ENCODE measurements at places on chromosomes 7 and 10. TPM values are rescaled to one million over a fixed set of nuclear protein-coding genes. Genes with fewer than 3 reads are reported as not detected.

- DNase-seq = no peak
- no peaks in the 10 kb centered on the region for H3K36me3 ChIP-seq
- H3K27me3 ChIP-seq = peaks cover 6% of the 10 kb centered on the region
- H3K27ac ChIP-seq = no peak overlapping the region
Measured at GRCh38 chr10:113499806-113500205, 53.0 kb upstream of the HABP2 start.

DNA sequence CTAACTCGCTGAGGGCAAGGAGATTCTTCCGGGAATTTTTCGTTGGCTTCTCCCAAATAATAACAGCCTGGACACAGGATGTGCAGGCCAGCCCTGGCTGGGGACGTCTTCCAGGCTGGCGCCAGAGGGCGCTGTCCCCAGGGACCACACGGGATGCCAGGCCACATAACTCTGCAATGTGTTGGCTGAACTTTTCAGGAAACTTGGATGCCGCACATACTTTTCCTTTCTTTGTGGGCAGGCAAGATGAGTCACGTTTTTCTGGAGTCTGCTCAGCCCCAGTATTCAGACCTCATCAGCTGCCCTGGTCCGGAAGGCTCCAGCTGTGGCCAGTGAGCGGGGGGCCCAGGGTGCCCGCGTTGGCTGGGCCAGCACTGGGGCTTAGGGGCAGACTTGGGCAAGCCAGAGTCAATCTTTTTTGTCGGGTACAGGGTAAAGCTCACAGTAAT is 122.7 kb downstream of the PRKAG2 start:
- no peaks in the 10 kb centered on the region for H3K27me3 ChIP-seq
- H3K36me3 ChIP-seq = peaks cover 13% of the 10 kb centered on the region
- no peak overlapping the region for H3K4me3 ChIP-seq
- DNase-seq = peak; percentile 45

GRCh38 chr7:94057955-94058354 is 53.8 kb upstream of the BET1 start:
- no peak overlapping the region for H3K27ac ChIP-seq
- H3K4me3 ChIP-seq = no peak overlapping the region
- H3K36me3 ChIP-seq = no peaks in the 10 kb centered on the region
- peaks cover 47% of the 10 kb centered on the region for H3K4me1 ChIP-seq

DNA sequence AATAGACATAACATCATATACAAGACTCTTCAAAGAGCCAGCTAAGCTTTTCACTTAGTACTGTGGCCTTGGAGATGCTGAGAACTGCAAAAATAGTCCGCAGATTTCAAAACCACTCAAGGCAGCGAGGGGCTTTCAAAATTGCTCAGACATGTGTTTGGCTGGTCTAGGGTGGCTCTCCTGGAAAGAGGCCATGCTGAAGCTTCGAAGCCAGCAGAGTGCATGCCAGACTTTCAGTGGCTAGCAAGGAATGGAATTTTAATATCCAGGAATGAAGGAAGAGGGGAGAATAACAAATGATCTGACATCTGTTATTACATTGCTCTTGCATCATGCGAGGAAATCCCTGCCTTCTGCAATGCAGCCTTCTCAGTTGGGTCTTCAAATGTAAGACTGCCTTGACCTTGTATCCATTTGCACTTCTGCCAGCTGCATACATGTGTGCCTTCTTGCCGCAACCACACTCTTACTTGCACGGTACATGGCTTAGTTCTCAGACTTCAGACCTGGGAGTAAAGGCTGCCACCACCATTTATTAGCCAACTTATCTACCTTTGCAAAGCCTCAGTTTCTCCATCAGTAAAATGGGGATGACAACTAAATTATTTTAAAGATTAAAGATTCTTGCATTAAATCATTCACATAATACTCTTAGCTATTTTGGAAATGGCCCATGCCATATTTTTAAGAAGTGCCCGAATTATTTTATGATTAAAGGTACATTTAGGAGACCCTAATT is 55.9 kb downstream of the ITIH5 start:
- H3K4me1 ChIP-seq = no peaks in the 10 kb centered on the region
- peaks cover 4% of the 10 kb centered on the region for H3K27me3 ChIP-seq
- H3K36me3 ChIP-seq = no peaks in the 10 kb centered on the region
- no peak overlapping the region for H3K4me3 ChIP-seq
- DNase-seq = no peak

GRCh38 chr10:17092986-17093803 is 36.4 kb downstream of the CUBN start:
- H3K27ac ChIP-seq = no peak overlapping the region
- no peaks in the 10 kb centered on the region for H3K4me1 ChIP-seq
- H3K36me3 ChIP-seq = peaks cover 4% of the 10 kb centered on the region
- H3K27me3 ChIP-seq = no peaks in the 10 kb centered on the region
- no peak for DNase-seq

GRCh38 chr10:97770255-97770654 is 1.5 kb downstream of the SFRP5 start:
- peaks cover 36% of the 10 kb centered on the region for H3K27me3 ChIP-seq
- no peak overlapping the region for H3K4me3 ChIP-seq
- DNase-seq = no peak
- peaks cover 2% of the 10 kb centered on the region for H3K36me3 ChIP-seq

GRCh38 chr10:98096731-98097130 is 37.7 kb upstream of the R3HCC1L start:
- H3K4me3 ChIP-seq = no peak overlapping the region
- H3K36me3 ChIP-seq = no peaks in the 10 kb centered on the region
- no peaks in the 10 kb centered on the region for H3K4me1 ChIP-seq
- H3K27me3 ChIP-seq = no peaks in the 10 kb centered on the region
- no peak for DNase-seq

DNA sequence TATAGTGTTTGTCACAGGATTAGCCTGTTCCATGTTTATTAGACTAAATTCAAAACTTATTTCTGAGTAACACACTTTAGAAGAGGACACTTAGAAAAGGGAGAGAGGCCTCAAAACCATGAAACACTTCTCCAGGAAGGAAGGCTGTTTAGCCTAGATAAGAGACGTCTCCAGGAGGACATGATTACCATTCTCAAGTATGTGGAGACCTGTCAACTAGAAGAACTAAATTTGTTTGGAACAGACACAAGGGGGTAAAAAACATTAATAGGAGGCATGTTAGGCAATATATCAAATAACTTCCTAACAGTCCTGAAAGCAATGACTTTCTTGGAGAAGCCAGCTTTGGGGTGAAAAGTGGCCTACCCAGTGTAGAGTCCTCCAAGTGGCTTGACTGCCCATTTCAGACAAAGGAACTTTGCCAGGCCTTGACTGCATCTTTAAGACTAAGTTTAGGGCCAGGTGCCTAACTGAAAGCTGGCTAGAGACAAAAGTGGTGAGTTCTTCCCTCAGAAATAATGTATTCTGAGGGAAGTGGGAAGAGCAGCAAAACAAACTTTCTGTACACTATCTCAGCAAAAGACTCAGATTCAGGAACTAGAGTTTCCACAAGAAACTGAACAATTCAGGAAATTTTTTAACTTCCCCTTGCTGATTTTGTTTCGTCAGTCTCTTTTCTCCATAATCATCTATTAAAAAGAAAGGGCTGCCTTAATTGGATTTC is 11.8 kb downstream of the NCOA4 start:
- H3K27me3 ChIP-seq = no peaks in the 10 kb centered on the region
- no peak for DNase-seq

GRCh38 chr7:44639671-44640321 is 33.4 kb downstream of the OGDH start:
- peaks cover 7% of the 10 kb centered on the region for H3K36me3 ChIP-seq
- peak overlapping the region; percentile 97 for H3K27ac ChIP-seq
- DNase-seq = no peak
- peak overlapping the region; percentile 84 for H3K4me3 ChIP-seq
- peaks cover 55% of the 10 kb centered on the region for H3K4me1 ChIP-seq
- H3K27me3 ChIP-seq = no peaks in the 10 kb centered on the region

- no peak overlapping the region for H3K4me3 ChIP-seq
- no peak for DNase-seq
- H3K36me3 ChIP-seq = no peaks in the 10 kb centered on the region
- H3K4me1 ChIP-seq = no peaks in the 10 kb centered on the region
- H3K27me3 ChIP-seq = no peaks in the 10 kb centered on the region
Measured at GRCh38 chr7:132666774-132667172, 90.5 kb upstream of the PLXNA4 start.

- no peak for DNase-seq
- no peak overlapping the region for H3K4me3 ChIP-seq
- H3K4me1 ChIP-seq = no peaks in the 10 kb centered on the region
- H3K27me3 ChIP-seq = no peaks in the 10 kb centered on the region
Measured at GRCh38 chr7:158249692-158250091, 337.9 kb downstream of the PTPRN2 start.

GRCh38 chr10:21522631-21523406 is 2.7 kb downstream of the SKIDA1 start:
- no peak for DNase-seq
- peaks cover 5% of the 10 kb centered on the region for H3K36me3 ChIP-seq
- H3K27me3 ChIP-seq = peaks cover 57% of the 10 kb centered on the region
- H3K4me3 ChIP-seq = no peak overlapping the region
- no peak overlapping the region for H3K27ac ChIP-seq

DNA sequence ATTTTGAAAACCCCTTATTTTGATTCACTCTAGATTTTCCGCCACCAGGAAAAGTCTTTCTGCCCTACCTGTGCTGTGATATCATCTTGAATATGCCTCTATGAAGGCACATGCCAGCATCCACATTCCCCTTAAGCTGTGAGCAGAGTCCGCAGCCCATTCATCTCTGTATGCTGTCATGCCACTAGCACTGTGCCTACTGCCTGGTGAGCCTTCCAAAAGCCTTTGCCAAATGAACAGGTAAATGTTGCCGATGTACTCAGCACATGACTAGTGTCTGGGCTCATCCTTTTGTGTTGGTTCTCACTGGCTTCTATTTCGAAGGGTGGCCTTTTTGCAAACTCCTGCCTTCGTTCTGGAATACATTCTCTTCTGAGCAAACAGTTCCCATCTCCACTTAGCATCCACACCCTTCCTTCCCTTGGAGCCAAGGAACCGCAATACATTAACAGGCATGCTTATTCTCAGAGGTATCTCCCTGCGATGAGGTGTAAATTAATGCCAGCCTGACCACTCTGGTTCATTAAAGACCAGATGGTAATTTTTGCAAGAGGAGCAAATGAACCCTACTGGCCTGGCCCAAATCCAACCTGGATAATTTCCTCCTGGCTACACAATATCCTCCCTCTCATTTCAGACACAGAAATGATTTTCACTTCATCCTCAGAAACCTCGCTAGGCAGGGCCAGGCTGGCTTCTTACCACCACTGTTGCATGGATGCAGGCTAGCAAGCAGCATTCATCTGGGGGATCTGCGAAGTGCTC is 339.7 kb upstream of the NFE2L3 start:
- no peak overlapping the region for H3K27ac ChIP-seq
- H3K4me3 ChIP-seq = no peak overlapping the region
- no peaks in the 10 kb centered on the region for H3K4me1 ChIP-seq
- H3K27me3 ChIP-seq = peaks cover 29% of the 10 kb centered on the region
- no peak for DNase-seq

GRCh38 chr7:84809877-84810276 is 377.0 kb downstream of the SEMA3D start:
- no peak overlapping the region for H3K4me3 ChIP-seq
- no peaks in the 10 kb centered on the region for H3K36me3 ChIP-seq
- no peaks in the 10 kb centered on the region for H3K27me3 ChIP-seq
- no peak for DNase-seq

DNA sequence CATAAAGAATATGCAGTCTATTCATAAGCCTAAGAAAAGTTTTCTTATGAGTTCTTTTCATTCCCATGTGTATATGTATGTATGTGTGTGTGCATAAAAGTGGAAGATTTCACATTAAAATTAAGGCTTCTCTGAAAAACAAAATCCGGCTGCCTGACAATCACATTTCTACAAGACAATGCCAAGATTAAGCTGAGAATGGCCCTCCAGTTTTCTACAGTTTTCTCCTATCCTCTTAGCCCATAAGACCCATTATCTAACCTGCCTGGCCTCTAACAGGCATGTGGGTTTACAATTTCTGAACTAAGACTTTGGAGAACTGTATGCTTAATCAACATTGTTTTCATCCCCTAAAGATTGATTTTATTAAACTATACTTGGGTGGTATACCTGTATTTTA is 446.0 kb upstream of the SEMA3A start:
- H3K27ac ChIP-seq = no peak overlapping the region
- no peak overlapping the region for H3K4me3 ChIP-seq
- no peaks in the 10 kb centered on the region for H3K4me1 ChIP-seq
- DNase-seq = no peak
- no peaks in the 10 kb centered on the region for H3K36me3 ChIP-seq

- peaks cover 3% of the 10 kb centered on the region for H3K27me3 ChIP-seq
- H3K4me3 ChIP-seq = no peak overlapping the region
- no peak for DNase-seq
- no peak overlapping the region for H3K27ac ChIP-seq
- H3K4me1 ChIP-seq = no peaks in the 10 kb centered on the region
- H3K36me3 ChIP-seq = no peaks in the 10 kb centered on the region
Measured at GRCh38 chr7:69517985-69518704, 80.1 kb upstream of the AUTS2 start.

DNA sequence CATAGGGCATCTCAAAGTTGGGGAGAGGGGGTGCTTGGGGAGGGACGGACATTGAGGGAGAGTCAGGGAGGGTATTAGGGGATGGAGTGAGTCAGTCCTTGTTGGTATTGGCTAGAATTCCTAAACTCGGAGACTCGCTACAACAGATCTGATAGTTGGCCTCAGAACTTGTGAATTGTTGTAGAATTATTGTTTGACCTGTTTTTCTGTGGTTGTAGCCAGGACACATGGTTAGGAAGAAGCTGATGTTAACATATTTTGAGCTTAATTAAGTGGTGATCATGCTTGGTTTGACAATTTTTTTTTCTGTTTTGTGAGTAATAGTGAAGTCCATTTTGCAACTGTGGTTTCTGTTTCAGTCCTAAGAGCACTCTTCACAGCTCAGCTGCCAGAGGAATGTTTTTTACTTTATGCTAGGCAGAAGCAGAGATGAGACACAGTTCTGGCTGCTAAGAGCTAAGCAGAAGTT is 1190.3 kb upstream of the C7orf33 start:
- no peaks in the 10 kb centered on the region for H3K36me3 ChIP-seq
- no peak overlapping the region for H3K4me3 ChIP-seq
- H3K27me3 ChIP-seq = no peaks in the 10 kb centered on the region
- no peak for DNase-seq
- no peak overlapping the region for H3K27ac ChIP-seq

DNA sequence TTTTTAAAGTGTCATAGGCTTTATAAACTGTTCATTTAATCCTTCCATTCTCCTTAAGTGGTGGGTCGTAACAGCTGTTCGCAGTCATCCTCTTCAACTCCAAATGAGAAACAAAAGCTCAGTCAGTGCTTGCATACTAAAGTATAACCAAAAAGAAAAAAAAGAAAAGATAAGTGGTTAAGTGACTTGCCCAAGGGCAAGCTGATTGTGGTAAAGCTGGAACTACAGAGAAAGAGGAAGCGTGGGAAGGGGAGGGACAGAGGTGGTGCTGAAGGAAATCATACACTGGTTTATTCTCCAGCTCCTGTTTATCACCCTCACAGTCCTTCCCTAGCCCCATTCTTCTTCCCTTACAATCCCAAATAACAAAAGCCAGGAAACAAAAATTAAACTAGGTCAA is 29.6 kb downstream of the IDE start:
- no peak overlapping the region for H3K4me3 ChIP-seq
- peaks cover 7% of the 10 kb centered on the region for H3K36me3 ChIP-seq
- no peak for DNase-seq
- H3K27me3 ChIP-seq = no peaks in the 10 kb centered on the region
- no peak overlapping the region for H3K27ac ChIP-seq
- H3K4me1 ChIP-seq = peaks cover 32% of the 10 kb centered on the region

The CCDC3 gene
- total RNA-seq = 0.07 TPM

The SLC13A4 gene
- total RNA-seq = not detected

The NPC1L1 gene
- not detected for total RNA-seq

The EVX1 gene
- total RNA-seq = not detected

The PSD gene
- total RNA-seq = 1.4 TPM

The ANXA7 gene
- 150 TPM for total RNA-seq

The IDI2 gene
- not detected for total RNA-seq

The PHYHIPL gene
- not detected for total RNA-seq

The FAM25G gene
- not detected for total RNA-seq

The C10orf67 gene
- total RNA-seq = not detected

The DNAAF5 gene
- 25.9 TPM for total RNA-seq

The ELMO1 gene
- total RNA-seq = 108 TPM

The GNG11 gene
- 2.4 TPM for total RNA-seq

All from activated B cell treated with CpG ODN at 0.5 μM for 24 hours (primary cell).